ENCODE measurements at places on chromosomes 13 and 19.

GRCh38 chr13:71254384-71254783, 612.6 kb downstream of the DACH1 start:
- no peak for DNase-seq

DNA sequence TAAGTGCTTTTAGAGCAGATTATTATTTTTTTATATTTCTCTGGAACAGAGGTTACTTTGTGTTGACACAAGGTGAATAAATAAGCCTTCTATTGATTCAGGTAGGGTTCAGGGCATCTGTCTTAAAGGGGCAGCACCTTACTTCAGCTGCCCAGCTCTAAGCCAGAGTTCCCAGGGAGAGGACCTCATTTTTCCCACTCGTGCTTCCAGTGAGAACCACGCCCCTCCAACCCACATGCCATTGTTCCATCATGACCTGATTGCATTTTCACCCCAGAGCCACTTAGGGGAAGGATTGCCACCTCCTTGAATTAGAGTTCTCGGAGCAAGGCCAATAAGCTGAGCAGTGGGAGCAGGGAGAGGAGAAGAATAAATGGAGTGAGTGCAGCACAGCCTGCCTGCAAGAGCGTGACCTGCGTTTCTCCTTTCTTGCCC, 104.3 kb upstream of the FRY start:
- peak; percentile 22 for DNase-seq

DNA sequence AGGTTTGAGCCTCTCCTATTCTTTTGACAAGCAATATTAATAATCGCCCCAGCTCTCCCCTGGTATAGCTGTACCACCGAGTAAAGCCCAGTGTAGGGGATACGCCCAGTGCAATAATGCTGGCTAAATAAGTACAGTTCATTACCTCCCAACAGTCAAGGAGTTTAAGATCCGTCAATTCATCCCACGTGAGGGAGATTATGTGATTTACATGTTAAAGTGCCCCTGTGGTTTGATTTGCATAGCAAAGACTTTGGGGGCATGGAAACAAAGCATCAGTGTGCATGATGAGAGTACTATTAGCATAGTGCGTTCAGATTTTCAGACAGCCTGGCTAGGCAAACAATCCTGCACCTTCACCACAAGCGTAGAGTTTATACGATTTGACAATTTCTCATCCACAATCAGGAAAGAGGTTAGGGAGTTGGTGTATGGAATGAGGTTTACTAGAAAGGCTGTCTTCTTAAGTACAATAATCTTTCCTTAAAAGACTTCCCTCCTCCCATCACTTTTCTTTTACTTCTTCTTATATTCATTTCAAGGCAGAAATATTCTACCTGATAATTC, 754.0 kb downstream of the DIAPH3 start:
- no peak for DNase-seq

DNA sequence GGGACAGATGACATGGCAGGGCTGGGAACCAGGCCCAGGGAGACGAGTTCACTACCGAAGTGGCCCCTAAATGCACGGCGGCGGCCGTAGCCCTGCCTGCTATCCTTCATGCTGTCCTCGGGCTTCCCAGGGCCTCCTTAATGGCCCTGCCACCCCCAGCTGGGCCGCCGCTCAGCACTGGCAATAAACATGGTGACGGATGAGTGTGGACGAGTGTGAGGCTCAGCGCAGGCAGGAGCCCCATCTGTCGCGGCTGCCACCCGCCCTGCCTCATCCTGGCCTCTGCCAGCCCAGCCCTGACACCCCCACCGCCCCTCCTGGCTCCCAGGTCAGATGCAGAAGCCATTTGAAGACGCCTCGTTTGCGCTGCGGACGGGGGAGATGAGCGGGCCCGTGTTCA, 13.6 kb downstream of the PIN1 start:
- no peak for DNase-seq

GRCh38 chr13:51914137-51914493, 52.3 kb downstream of the CCDC70 start:
- DNase-seq, result peak; percentile 44

GRCh38 chr19:40786060-40787037, 8.3 kb downstream of the RAB4B start:
- DNase-seq, result no peak

DNA sequence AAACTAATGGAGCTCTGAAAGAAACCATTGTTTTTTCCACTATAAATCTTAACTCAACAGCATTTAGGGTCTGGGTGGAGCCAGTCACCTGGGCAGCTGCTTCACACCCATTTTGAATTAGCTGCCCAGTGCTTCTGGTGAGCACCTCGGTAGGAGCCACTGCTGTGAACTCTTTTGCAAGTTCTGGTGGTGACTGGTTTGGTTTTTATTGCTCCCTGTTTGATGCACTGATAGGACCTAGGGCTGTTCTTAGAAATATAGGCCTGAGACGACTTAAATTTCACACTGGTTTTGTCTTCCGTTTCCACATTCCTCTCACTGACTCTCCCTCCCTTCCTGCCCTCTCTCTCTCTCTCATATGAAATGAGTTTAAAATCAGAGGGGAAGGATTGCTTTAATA, 103.9 kb downstream of the GGACT start:
- no peak for DNase-seq

GRCh38 chr19:6963937-6964336, 57.3 kb downstream of the MBD3L2B start:
- DNase-seq, result no peak

- DNase-seq, result no peak
These were observed 239.7 kb upstream of the MAB21L1 start for GRCh38 chr13:35716186-35716585.

- DNase-seq, result peak; percentile 74
These were observed 2.4 kb downstream of the GDF15 start for GRCh38 chr19:18388100-18388959.

DNA sequence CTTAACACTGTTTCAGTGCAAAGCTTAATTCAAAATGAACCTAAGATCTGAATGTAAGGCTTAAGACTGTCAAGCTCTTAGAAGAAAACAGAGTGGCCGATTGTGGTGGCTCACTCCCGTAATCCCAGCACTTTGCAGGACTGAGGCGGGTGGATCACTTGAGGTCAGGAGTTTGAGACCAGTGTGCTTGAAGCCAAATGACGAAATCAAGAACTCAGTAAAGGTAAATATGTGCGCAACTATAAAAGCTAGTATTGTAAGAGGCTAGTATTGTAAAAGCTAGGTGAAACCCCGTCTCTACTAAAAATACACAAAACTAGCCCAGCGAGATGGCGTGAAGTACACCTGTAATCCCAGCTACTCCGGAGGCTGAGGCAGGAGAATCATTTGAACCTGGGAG, 12.7 kb downstream of the ATP4B start:
- no peak for DNase-seq

DNA sequence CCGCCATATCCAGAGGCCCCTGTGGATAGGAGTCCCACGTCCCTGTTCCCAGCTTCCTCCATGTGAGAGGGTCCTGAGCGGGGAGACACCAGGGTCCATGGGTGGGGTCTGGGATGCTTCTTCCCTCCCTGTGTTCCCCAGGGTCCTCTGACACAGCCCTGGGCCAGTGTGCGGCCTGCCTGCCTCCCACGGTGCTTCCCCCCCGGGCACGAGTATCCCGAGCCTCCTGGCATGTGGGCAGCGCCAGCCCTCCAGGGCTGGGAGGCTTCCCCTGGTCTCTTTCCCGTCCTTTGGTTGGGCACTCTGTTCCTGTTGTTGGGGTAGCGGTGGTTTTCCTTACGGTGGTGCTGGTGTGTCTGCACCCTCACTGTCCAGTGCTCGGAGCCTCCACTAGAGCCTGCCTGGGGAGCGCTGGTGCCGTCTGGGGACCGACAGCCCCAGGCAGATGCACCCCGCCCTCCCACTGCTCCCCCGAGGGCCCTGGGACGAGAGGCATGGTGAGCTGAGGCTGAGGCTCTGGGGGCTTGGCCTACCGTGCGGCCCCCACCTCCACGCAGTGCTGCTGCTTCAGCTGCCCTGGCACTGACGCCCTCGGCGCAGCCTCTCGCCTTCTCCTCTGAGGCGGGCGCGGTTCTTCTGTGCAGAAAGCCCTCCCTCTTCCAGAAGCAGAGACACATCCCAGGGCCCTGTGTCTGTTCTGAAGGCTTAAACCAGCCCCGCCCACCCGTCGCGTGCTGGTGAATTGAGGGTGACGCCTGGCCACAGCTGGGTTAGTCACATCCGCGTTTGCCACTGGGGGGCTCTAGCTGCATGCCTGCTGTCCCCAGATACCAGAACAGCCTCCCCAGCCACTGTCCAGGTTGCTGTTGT, 27.9 kb downstream of the PLEKHJ1 start:
- DNase-seq, result no peak

- DNase-seq, result no peak
These were observed 6.5 kb downstream of the EPSTI1 start for GRCh38 chr13:42985312-42986175.

DNA sequence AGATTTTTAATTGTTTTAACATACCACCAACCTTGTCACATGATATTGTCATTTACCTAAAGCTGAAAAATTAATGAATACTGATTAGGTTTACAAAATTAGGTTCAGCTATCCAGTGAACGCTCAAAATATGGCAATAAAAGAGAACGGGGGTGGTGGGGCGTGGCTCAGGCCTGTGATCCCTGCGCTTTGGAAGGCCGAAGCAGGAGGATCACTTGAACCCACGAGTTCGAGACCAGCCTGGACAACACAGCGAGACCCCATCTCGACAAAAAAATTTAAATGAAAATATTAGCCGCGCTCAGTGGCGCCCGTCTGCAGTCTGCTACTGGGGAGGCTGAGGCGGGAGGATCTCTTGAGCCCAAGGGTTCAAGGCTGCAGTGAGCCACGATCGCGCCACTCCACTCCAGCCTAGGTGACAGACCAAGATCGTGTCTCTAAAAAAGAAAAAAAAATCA, 516 bp upstream of the FAM32A start:
- no peak for DNase-seq

- DNase-seq, result no peak
These were observed 400.2 kb downstream of the SLITRK5 start for GRCh38 chr13:88071371-88071770.

- DNase-seq, result peak; percentile 53
These were observed 4.9 kb upstream of the NWD1 start for GRCh38 chr19:16714702-16715287.

- no peak for DNase-seq
These were observed 41.9 kb downstream of the CERS4 start for GRCh38 chr19:8251025-8251472.

DNA sequence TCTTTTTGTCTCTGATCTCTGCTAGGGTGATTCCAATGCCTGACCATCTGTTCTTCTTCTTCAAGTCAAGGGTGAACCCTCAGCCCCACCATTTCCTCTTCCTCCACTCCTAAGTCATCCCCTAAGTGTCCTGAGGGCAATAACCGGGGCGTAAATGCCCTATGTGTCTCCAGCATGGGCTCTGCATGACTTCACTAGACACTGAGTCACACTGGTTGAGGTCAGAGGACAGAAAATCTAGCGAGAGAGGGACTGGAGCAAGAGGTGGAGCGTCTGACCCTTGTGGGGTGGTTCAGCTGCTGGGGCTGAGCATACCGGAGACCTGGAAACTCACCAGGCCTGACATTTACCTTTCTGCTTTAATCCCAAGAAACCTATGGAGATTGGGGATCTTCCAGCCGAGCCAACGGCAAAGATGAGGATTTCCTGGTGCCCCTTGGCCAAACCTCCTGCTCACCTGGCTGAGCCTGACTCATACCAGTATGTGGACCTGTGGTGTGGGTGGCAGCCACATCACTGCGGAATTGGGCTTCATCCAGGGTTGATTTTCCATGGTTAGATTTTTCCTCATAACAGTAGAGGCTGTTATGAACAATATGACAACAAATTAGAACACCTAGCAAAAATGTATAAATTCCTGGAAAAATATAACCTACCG, 26.9 kb downstream of the SCGB2B2 start:
- no peak for DNase-seq

DNA sequence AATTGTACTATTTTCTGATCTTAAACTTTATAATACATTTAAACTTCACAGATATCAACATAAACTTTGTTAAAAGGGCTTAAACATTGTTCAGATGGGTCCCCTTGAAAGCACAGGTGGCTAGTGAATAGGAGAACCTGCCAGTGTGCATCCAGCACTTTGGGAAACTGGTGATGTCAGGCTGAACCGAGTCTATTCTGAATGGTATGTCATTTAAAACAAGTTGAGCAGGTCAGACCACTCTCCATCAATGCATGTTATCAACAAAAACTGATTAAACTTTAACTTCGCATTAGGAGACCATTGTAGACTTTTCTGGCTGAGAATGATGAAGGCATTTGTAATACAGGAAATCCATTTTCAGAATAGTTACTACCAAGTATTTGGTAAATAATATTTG, 50.1 kb upstream of the FREM2 start:
- no peak for DNase-seq

DNA sequence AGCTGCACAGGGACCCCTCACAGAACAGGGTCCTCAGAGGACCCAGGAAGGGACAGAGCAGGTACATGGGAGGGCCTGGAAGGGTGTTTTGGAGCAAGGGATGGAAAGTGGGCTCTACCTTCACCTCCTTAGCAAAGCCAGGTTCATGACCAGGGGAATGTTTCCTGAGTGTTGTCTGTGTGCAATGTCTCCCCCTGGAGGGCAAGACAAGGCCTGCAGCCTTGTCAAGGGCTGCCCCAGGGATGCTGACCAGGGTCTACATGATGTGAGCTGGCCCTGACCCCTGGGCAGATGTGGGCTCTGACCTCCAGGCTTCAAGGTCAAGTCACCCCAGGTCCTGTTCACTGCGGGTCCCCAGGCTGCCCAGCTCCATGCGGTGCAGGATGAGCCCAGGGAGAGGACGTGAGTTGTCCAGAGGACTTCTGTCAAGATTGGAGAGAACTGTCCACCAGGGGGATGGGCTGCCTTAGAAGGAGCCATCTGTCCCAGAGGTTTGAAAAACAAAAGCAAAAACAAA, 1.0 kb upstream of the CEACAM1 start:
- DNase-seq, result no peak

DNA sequence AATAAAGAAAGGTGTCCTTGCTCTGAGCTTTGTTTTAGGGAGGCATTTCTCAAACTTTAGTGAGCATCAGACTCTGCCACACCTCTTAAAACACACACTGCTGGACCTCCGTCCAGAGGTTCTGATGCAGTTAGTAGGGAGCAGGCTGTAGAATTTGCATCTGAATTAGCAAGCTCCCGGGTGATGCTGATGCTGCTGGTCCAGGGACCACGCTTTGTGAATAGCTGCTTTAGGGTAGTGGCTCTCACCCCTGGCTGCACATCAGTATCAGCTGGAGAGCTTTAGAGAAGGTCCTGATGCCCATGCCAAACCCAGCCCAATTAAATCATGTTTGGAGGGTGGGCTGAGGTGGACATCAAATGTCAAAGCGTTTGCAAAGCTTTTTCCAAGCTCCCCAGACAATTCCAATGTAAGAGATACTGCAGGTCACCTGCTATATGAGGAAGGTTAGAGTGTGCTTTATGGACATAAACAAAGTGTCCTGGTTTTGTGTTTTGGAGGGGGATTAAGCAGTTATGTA, 3.6 kb downstream of the HTR2A start:
- no peak for DNase-seq

GRCh38 chr19:58261600-58261967, 17.2 kb upstream of the ZNF8 start:
- no peak for DNase-seq

DNA sequence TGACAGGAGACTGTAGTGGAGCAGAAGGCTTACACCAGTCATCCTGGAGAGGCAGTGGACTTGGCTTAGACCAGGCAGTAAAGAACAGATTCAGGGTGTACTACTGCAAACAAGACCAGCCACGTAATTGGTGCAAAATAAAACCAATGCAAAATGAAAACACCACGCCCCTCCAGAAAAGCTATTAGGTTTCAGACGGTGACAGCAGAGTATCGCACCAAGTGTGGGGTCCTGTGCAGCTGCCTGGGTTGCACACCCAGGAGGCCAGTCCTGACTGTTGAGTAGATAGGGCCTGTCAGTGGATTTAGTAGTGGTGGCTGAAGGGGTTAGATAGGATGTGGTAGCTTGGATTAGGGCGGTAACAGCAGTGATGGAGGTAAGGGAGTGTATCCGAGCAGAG, 5.4 kb upstream of the PRKACA start:
- DNase-seq, result no peak

Measured in DMS79 treated with DMSO at 0.1 percent for 48 hours (cell line).